ENCODE measurements at places on chromosomes 2 and 18.

DNA sequence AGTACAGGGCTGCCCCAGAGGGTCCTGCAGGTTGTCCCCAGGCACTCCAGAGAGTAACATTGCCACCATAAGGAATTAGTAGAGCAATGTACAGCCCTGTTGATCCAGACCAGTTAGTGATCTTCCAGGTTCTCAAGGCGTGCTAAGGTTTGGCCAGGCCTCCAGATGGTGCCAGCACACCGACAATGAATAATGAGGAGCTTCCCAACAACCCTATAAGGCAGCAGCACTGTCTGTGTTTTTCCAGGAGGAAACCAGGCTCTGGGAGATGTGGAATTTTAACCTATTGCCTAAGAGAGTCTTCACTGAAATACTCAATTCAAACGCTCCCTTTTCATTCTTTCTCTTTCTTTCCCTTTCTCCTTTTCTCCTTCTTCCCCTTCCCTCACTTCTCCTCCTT, 122.1 kb downstream of the MGAT5 start:
- DNase-seq = no peak

DNA sequence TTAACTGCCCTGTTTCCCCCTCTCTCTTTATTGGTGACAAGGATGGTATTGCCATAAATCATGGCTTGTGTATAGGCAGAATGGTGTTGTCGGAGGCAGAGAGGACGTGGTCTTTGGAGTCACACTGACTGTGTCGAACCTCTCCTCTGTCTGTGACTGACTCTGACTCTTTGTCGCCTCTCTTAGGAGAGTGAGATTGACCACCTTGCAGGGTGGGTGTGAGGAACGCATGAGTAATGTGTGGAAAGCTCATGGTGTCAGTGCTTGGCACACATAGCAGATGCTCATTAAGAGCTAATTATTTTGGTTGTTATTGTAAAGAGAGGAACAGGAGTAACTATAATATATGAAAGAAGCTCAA, 145.6 kb downstream of the TTC27 start:
- no peak for DNase-seq

- no peak for DNase-seq
Measured at GRCh38 chr2:192566863-192567262, 372.1 kb upstream of the TMEFF2 start.

DNA sequence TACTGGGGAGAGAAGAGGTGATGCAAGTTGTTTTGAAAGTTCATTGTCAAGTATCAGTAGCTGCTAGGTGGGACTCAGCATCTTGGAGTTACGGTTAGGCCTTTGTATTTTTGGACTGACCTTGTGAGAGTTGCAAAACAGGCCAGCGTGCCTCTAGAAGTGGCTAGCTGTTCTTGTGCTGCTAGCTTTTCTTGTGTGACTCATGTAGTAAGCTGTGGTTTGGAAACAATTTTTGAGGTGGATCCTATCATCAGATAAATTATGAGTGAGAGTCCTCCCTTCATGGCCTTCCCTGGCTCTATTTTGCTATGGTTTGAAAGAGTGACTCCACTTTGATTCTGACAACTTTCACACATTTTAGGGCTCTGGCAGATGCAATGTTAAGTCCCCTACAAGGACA, 409.2 kb upstream of the HS6ST1 start:
- no peak for DNase-seq

DNA sequence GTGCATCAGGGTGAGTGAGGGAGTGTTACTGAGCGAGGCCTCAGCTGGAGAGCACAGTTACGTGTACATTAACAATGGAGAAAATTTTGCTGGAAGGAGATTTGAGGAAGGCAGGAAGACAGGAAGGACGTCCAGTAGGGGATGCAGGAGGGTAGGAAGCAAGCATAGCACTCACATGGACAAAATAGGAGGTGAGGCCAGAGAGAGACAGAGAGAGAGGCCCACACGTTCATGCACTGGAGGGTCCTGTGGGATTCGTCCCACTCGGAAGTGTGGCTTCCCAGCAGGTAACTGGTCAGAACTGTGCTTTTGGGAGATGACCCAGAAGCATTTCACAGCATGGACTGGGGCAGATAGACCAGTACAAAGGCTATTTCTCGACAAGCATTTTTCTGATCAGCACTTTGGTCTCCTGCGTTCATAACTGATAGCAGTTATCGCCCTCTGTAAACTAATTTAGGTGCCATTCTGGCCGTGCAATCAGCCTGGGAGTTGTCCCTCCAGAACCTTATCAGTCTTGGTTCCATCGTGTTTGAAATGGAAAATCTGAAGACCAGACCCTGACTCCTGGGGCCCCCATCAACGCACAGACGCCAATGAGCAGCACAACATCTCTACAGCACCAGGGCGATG, 5.7 kb downstream of the LCT start:
- DNase-seq = no peak
